ENCODE measurements at places on chromosomes 1 and 21.

DNA sequence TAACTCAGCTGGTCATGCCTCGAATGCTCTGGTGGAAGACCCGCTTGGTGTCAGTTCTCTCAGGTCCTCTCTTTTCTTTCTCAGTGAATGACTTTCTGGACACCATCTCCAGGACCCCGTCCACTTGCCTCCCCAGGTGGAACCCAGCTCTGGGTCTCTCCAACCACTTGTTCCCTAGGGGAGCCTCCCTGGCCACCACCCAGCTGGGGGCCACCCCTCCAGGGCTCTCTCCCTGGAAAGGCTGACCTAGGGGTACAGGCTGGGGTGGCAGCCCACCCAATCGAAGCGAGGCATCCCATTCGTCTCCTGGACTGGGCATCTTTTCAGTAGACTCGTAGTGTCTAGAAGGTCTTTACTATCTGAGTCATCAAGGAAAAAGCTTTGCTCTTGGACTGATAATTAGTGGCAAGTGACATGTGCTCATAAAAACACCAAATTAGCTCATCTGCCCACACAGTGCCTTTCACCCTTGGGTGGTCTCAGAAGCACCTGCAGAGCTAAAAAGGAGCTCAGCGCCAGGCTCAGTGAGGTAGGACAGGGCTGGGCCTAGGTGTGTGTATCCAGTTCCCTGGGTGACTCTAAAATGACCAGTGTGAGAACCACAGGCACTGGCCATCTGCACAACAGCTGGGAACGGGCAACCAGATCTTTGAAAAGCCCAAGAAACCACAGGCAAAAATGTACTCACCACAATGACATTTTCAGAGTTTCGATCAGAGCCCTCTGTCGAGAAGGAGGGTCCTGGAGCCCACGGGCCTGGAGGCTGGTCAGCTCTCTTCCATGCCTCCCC, 2.4 kb upstream of the PDXK start:
- DNase-seq: no peak

- no peak for DNase-seq
These were observed 137.4 kb downstream of the ADGRL4 start for GRCh38 chr1:78869136-78869535.

- DNase-seq: no peak
These were observed 30.0 kb downstream of the WNT3A start for GRCh38 chr1:228036701-228037231.

DNA sequence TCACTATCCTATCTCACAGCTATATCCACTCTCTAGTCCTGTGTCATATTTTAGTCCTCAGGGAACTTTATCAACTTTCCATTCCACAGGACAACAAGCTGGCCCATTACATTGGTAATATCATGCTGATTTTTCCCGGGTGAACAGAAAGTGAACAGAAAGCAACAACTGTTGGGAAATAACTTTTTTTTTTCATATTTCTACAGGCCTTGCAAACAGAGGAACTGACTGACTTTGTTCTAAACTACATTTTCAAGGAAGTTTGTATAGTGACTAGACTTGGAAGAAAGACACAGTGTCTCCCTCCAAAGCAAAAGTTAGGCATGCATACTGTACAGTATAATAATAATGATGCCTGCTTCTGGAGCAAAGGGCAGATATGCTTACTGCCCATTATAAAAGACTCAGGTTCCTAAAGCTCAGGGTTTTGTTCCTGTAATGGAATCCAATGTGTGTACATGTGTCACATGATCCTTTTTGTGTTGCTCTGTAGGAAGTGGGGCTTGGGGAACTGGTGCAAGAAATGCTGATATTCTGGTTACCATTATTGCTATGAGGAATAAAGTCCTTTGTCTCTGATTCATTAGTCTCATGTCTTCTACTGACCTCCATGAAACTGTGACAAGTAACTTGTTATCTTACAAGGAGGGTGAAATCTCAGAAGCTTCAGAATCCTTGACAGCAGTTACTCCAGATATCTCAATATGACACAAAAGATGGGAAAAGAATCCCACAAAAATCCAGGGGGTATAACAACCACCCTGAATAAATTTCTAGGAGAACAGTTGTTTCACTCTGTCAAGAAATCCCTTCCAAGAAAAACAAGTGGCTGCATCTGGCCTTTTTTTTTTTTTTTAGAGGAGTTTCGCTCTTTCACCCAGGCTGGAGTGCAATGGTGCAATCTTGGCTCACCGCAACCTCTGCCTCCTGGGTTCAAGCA, 17.7 kb upstream of the NTPCR start:
- no peak for DNase-seq

GRCh38 chr1:24451746-24452145, 36.1 kb downstream of the NIPAL3 start:
- no peak for DNase-seq

DNA sequence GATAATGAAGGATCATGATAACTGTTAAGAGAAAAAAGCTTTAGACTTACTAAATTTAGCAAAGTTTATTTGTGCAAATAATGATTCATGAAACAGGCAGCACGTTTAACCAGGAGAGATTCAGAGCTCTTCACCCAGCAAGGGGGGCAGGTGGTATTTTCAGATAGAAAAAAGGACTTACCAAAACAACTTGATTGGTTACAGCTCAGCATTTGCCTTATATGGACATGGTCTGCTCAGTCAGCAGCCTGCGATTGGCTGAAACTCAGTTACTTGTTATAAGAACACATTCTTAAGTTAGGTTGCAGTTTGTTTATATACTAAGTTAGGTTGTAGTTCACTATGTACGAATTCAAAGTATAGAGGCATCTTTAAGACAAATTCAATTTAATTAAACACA, 165.6 kb downstream of the DUSP10 start:
- DNase-seq: no peak

Measured in effector memory CD4-positive, alpha-beta T cell (primary cell).